Right atrium auricular region (tissue), 2 donors: ENCODE measurements at places on chromosomes 2 and 18.

- H3K27ac ChIP-seq: no peak overlapping the region
- H3K4me1 ChIP-seq: no peaks in the 10 kb centered on the region
- no peaks in the 10 kb centered on the region for H3K36me3 ChIP-seq
Measured at GRCh38 chr2:136030406-136030805, 45.0 kb upstream of the DARS1 start.

DNA sequence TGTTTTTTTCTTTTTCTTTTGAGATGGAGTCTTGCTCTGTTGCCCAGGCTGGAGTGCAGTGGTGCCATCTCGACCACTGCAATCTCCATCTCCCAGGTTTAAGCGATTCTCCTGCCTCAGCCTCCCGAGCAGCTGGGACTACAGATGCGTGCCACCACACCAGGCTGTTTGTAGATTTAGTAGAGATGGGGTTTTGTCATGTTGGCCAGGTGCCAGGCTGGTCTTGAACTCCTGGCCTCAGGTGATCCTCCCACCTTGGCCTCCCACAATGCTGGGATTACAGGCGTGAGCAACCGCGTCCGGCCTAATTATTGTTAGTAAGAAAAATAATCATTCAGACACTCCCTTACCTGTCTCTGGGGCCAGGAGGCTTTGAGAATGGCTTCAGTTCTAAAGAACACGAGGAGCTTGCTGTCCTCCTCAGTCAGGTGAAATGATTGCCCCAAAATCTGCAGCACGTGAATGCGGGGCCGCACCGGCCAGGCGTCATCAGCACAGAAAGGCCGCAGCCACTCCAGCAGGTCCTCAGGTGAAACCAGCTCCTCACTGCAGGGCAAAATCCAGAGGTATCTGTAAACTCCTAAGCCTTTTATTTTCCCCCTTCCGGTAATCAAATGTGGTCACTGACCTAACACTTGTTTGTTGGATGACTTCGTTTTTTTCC lies 342.6 kb downstream of the NBAS start:
- H3K36me3 ChIP-seq: peaks cover 6% of the 10 kb centered on the region
- no peak overlapping the region for H3K27ac ChIP-seq
- no peaks in the 10 kb centered on the region for H3K27me3 ChIP-seq
- H3K4me3 ChIP-seq: no peak overlapping the region
- H3K4me1 ChIP-seq: no peaks in the 10 kb centered on the region

GRCh38 chr2:178949584-178949983 lies 100.4 kb downstream of the CCDC141 start:
- H3K4me3 ChIP-seq: no peak overlapping the region
- H3K36me3 ChIP-seq: no peaks in the 10 kb centered on the region
- H3K4me1 ChIP-seq: peaks cover 5% of the 10 kb centered on the region

- peak; percentile 50 for DNase-seq
- no peak overlapping the region for H3K27ac ChIP-seq
- no peak overlapping the region for H3K4me3 ChIP-seq
Measured at GRCh38 chr2:241011751-241012510, 13.5 kb downstream of the SNED1 start.
